Panc1 (cell line): ENCODE measurements at places on chromosomes 11 and 22. TPM values are rescaled to one million over a fixed set of nuclear protein-coding genes. Genes with fewer than 3 reads are reported as not detected.

DNA sequence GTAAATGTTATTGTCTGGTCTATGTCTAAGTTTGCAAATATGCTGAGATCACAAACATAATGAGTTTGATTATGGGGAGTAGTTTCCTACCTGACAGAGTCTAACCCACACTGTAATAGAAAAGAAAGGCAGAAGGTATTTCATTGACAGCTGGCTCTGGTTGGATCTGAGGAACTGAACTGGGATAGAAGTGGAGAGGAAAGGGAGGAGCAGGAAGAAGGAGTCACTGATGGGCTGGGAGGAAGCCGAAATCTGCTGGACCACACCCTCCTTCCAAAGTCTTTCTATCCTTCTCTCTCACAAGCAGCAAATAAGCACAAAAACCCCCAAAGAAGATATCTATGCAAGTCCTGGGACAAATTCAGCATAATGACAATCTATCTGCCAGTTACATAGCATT is 11.7 kb downstream of the BLID start:
- no peak overlapping the region for H3K4me3 ChIP-seq
- no peaks in the 10 kb centered on the region for H3K27me3 ChIP-seq
- DNase-seq = no peak
- no peak overlapping the region for H3K27ac ChIP-seq
- peaks cover 3% of the 10 kb centered on the region for H3K4me1 ChIP-seq
- H3K36me3 ChIP-seq = no peaks in the 10 kb centered on the region

DNA sequence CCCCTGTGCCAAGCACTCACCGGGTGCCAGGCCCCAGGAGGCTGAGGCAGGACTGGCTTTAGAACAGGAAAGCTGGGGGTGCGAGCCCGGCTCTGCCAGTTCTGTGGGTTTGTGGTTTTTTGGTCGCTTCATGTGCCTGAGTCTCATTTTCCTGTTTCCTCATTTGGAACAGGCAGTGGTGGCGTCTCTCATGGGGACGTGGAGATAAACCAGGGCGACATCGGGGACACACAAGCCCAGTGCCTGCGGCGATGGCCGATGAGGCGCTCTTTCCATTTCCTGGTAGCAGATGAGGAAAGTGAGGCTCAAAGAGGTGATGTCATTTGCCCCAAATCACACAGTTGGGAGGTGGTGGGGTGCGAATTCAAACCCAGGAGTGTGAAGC is 20.8 kb upstream of the CHKA start:
- H3K4me1 ChIP-seq = peaks cover 38% of the 10 kb centered on the region
- no peaks in the 10 kb centered on the region for H3K36me3 ChIP-seq
- peak overlapping the region; percentile 37 for H3K27ac ChIP-seq
- H3K27me3 ChIP-seq = no peaks in the 10 kb centered on the region
- DNase-seq = no peak
- H3K4me3 ChIP-seq = no peak overlapping the region

DNA sequence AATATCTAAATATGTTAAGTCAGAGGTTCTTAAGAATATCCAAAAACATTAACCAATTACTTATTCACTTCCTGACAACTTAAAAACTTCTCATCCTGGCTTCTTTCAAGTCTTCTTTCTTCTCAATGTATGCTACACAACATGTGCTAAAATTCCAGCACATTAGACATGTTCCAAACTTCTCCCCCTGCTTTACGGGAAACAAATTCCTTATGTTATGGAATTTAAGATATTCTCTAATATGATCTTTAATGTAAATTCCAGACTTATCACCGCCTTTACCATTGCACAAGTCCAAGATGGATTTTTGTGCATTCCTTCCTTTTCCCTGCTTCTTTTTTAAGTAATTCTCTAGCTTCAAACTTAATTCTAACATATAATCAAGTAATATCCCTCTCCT is 964.5 kb upstream of the CHORDC1 start:
- H3K4me1 ChIP-seq = no peaks in the 10 kb centered on the region
- H3K27me3 ChIP-seq = no peaks in the 10 kb centered on the region; the same call in 1 of the 2 replicates
- no peak overlapping the region for H3K27ac ChIP-seq
- H3K36me3 ChIP-seq = no peaks in the 10 kb centered on the region
- DNase-seq = no peak
- no peak overlapping the region for H3K4me3 ChIP-seq

GRCh38 chr11:66316849-66317251 is at the start of gene CD248:
Gene CD248, minus strand, starts transcription at chr11:66317044. Its CDS starts 17 bp downstream, at chr11:66317027.
- H3K4me1 ChIP-seq = peaks cover 4% of the 10 kb centered on the region; the same call in 1 of the 2 replicates
- no peak within 1 kb of the TSS for H3K27ac ChIP-seq
- no peak for DNase-seq
- no peaks in the 10 kb centered on the region for H3K27me3 ChIP-seq

- H3K27me3 ChIP-seq = no peaks in the 10 kb centered on the region; the same call in 1 of the 2 replicates
- H3K4me3 ChIP-seq = no peak overlapping the region
- H3K36me3 ChIP-seq = no peaks in the 10 kb centered on the region
- no peaks in the 10 kb centered on the region for H3K4me1 ChIP-seq
Measured at GRCh38 chr11:116567721-116568242, 205.0 kb downstream of the BUD13 start.

DNA sequence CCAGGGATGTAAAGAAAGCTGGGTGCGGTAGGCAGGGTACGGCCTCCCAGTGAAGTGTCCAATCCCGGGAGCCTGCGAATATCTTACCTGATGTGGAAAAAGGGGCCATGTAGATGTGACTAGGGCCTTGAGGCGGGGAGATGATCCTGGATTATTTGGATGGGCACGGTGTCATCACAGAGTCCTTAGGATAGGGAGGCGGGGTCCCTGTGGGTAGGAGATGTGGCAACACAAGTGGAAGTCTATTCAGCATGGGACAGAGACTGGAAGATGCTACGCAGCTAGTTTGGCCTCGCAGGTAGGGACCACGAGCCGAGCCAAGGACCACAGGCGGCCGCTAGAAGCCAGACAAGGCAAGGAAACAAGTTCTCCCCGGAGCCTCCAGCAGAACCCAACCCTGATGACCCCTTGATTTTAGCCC is 46.4 kb upstream of the SHANK2 start:
- DNase-seq = no peak
- 0 out of 2 replicates have a peak, but pooled peaks cover 11% of the 10 kb centered on the region for H3K4me1 ChIP-seq
- H3K27me3 ChIP-seq = no peaks in the 10 kb centered on the region

DNA sequence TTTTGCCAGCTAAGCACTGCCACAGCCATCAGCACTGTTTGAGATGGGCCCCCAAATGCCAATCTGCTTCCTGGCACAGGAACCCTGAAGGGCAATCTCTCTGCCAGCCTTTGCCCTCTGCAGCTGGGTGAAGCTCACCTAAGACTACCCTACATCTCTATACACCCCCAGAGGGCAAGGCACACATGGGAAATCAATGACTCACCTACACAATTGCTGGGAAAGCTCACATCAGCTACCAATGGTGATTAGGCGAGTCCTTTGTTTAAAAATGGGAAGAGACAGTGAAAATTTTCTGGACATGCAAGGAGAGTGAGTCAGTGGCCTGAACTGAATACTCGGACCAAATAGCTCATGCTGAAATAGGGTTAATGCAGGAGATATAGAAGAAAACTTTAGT is 12.6 kb upstream of the PRDM11 start:
- H3K4me3 ChIP-seq = no peak overlapping the region
- no peak overlapping the region for H3K27ac ChIP-seq
- no peak for DNase-seq
- no peaks in the 10 kb centered on the region for H3K36me3 ChIP-seq

DNA sequence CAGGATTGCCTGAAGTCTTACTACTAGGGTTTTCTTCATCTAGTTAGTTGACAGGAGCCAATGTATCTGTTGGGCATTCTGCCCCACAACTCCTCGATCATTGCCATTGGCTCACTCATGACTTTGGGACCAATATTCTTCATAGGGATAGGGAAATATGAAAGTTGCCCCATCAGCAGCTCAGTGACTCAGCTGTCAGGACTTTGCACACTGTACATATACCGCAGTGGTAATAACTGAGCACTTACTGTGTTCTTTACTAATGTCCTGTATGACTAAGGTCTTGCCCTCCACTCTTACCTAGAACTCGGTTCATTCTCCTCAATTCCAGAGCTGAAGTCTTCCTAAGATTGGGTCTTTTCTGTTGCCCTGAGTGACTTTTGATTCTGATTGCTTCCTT is 46.8 kb upstream of the PGR start:
- H3K27me3 ChIP-seq = no peaks in the 10 kb centered on the region
- no peaks in the 10 kb centered on the region for H3K36me3 ChIP-seq
- no peak overlapping the region for H3K27ac ChIP-seq
- H3K4me1 ChIP-seq = no peaks in the 10 kb centered on the region
- no peak overlapping the region for H3K4me3 ChIP-seq

GRCh38 chr11:86101493-86101892 is 32.6 kb upstream of the PICALM start:
- DNase-seq = peak; percentile 69
- peaks cover 12% of the 10 kb centered on the region; the same call in 1 of the 2 replicates for H3K4me1 ChIP-seq
- H3K36me3 ChIP-seq = no peaks in the 10 kb centered on the region
- no peaks in the 10 kb centered on the region for H3K27me3 ChIP-seq
- no peak overlapping the region; the same call in 1 of the 2 replicates for H3K27ac ChIP-seq
- no peak overlapping the region for H3K4me3 ChIP-seq

DNA sequence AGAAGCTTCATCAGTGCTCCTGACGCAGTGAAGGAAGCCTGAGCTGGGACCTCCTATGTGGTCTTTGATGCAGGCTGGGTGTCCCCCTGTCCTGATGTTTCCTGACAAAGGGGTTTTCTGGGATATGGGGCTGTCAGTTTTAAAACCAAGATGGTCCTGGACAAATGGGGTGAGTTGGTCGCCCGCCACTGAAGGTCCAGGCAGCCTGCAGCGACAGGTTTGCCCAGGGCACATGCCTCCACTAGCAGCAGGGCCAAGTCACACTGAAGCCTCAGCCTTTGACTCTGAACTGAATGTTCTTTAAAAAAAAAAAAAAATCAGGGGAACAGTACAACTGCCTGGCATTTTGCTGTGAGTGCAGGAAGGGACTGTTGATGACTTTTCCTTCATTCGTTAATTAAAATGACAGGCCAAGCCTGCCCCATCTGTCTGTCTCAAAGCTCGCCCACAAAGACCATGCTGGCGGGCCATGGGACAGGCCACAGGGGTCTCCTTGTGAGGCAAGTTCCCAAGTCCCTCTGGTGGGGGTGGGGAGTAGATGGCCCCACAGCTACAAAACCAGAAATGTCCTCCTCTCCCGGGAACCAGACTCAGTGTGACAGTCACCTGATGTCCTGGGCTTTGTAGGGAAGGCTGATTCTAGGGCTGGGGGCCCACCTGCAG is 274.8 kb downstream of the CTTN start:
- no peak for DNase-seq
- no peaks in the 10 kb centered on the region for H3K36me3 ChIP-seq
- H3K4me3 ChIP-seq = no peak overlapping the region
- H3K27ac ChIP-seq = no peak overlapping the region
- no peaks in the 10 kb centered on the region for H3K27me3 ChIP-seq

GRCh38 chr22:38900677-38901076 is 28.7 kb upstream of the CBX6 start:
- no peak overlapping the region for H3K4me3 ChIP-seq
- DNase-seq = no peak
- H3K27me3 ChIP-seq = no peaks in the 10 kb centered on the region

DNA sequence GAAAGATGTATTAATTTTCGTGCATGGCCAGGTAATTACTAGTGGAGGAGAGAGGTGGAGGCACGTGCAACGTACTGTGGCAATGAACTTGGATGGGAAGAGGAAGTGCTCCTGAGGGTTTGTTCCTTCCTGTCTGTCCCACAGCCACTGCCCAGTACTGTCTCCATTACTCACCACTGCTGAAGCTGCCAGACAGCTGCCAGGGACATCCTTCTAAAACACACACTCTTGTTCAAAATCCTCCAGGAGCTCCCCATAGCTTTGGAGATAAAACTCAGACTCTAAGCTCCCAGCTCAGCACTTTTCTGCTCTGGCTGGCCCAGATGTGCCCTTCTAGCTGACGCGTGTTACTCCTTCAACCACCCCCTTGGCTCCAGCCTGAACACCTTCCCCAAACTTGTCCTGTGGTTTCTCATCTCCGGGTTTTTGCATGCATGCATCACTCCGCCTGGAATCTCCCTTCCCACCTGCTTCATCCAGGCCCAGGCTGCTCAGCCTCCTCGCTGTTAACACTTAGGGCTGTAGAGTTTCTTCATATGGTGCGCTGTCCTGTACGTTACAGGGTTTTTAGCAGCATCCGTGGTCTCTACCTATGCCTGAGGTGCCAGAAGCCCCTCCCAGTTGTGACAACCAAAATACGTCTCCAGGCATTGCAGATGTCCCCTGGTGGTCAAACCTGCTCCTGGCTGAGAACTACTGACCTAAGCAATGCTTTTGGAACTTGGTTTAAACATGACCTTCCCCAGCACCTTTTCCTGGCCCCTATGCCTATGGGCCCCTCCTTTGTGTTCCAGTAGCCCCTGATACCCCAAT is 69.5 kb downstream of the C11orf91 start:
- no peaks in the 10 kb centered on the region for H3K27me3 ChIP-seq
- no peaks in the 10 kb centered on the region for H3K36me3 ChIP-seq
- no peak overlapping the region for H3K27ac ChIP-seq
- H3K4me3 ChIP-seq = no peak overlapping the region
- DNase-seq = no peak

The CSF2RB gene
- total RNA-seq = not detected

The PNPLA5 gene
- total RNA-seq = not detected

The FAT3 gene
- total RNA-seq = 0.33 TPM

The KCTD17 gene
- 32.7 TPM for total RNA-seq

The SORL1 gene
- total RNA-seq = 36.3 TPM

The BACE1 gene
- 4.9 TPM for total RNA-seq

The INS gene
- total RNA-seq = not detected

The OR52I2 gene
- total RNA-seq = not detected
